Natural killer cell treated with Interleukin-12 subunit alpha and Interleukin-12 subunit beta and Interleukin-15 and Interleukin-18, amount 100 ng/mL, for 72 hours (primary cell): ENCODE measurements at places on chromosomes 6 and 20. TPM values are rescaled to one million over a fixed set of nuclear protein-coding genes. Genes with fewer than 3 reads are reported as not detected.

The RAET1G gene
- 0.43 TPM for total RNA-seq

The SOX18 gene
- not detected for total RNA-seq

The ENPP5 gene
- total RNA-seq: 1.0 TPM

The VGLL2 gene
- not detected for total RNA-seq

The FRS3 gene
- total RNA-seq: 9.5 TPM

The KCNB1 gene
- not detected for total RNA-seq

The BPIFB1 gene
- not detected for total RNA-seq

The OOEP gene
- not detected for total RNA-seq

DNA sequence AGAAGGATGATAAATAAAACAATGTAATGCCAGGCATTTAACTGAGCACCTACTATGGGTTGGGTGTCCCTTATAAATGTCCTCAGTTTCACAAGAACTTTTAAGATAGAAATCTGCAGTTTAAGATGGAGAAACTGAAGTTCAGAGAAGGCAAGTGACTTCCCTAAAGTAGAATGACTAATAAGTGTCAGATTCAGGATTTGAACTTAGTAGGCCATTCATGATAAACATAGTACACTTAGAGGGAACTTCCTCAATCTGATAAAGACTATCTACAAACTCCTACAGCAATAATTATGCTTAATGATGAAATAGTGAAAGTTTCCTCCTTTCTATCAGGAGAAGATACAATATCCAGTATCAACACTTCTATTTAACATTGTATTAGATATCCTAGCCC is 43.9 kb downstream of the NCR2 start:
- DNase-seq: no peak

GRCh38 chr6:157811476-157812173 is 11.4 kb upstream of the SNX9 start:
- DNase-seq: no peak

DNA sequence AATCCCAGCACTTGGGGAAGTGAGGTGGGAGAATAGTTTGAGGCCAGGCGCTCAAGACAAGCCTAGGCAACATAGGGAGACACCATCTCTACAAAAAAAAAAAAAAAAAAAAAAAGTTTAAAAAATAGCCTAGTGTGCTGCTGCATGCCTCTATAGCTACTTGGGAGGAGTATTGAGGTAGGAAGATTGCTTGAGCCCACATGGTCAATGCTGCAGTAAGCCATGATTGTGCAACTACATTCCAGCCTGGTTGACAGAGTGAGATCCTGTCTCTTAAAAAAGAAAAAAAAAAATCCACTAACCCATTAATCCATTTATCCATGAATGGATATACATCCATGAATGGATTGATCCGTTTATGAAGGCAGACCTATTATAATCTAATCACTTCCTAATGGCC is 1064.6 kb upstream of the EYS start:
- no peak for DNase-seq

DNA sequence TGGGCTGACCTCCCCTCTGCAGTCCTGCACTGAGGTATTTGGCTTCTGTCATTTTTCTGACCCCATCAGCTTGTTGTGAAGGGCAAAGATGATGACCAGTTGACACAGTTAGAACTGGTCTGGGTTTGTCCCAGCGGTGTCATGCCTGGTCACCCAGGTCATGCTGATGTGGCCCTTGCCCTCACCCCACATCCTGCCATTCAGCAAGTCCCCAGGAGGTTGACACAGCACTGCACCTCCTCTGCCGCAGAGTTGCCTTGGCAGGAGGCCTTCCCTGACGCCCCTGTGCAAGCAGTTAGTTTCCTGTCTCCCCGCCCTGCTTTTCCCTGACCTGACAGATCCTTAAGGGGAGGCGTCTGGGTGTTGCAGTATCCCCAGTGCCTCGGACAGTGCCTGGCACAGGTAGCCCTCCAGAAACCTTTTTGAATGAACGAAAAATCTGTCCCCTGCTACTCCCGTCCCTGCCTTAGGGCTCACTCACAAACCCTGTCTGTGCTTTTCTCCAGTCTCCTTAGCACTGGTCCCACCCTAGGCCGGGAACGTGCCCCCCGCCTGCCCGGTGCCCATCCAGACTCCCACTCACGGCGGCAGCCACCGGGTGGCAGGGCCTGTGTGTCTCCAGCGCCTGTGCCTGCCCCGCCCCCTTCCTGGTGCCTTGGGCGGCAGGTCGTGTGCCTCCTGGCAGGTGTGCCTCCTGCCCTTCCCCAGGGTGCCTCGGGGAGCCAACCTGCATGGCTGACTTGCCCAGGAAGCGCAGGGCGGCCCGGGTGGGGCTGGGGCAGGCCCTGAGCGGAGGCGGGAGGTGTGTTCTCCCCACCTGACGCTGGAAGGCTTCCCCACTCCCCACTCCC is 146.3 kb upstream of the RNF24 start:
- no peak for DNase-seq

GRCh38 chr6:34491091-34491430 is 25.2 kb downstream of the PACSIN1 start:
- no peak for DNase-seq

- no peak for DNase-seq
Observed at GRCh38 chr6:139407718-139408222, 33.3 kb upstream of the CITED2 start.

DNA sequence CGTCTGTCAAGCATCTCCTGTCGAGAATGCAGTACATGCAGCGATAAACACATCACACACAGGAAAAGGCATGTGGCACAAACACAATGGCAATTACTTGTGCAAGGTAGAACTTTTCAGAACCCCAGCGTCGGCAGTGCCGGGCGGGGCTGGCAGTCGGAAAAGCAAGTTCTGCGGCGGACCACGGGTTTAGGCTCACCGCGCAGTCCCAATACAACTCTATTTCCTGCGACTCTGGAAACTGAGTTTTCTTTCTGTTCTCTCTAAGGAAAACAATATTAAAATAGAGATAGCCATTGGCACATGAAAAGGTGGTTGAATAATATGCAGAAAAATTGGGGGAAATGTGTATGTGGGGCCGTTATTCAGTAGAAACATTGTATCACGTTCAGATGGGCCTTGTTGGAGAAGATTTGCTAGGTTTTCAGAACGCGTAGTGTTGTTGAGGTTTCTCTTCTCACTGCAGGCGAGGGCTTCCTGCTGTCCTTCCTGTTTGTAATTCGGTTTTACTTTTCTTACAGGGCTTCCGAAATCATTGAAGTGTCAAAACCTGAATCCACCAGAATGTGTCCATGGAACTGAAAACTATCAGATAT is 369.5 kb downstream of the THBS2 start:
- DNase-seq: no peak

DNA sequence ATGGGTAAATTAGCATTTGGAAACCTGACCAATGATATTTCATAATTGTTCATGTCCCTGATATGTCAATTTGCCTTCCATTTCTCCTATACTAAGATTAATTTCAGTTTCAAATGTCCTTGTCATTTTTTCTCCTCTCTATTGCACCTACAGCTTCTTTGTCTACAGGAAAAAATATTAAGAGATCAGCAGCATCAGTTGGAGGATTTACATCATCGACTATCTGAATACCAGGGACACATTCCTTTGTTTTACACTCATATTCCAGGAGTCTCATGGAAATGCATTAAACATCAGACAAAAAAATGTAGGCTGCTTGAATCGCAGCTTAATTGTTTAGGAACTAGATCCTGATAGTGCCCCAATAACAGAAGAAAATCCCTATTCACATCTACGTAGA is 188.2 kb downstream of the PRKN start:
- DNase-seq: no peak

GRCh38 chr6:125102891-125103290 is 50.7 kb upstream of the TPD52L1 start:
- DNase-seq: no peak

DNA sequence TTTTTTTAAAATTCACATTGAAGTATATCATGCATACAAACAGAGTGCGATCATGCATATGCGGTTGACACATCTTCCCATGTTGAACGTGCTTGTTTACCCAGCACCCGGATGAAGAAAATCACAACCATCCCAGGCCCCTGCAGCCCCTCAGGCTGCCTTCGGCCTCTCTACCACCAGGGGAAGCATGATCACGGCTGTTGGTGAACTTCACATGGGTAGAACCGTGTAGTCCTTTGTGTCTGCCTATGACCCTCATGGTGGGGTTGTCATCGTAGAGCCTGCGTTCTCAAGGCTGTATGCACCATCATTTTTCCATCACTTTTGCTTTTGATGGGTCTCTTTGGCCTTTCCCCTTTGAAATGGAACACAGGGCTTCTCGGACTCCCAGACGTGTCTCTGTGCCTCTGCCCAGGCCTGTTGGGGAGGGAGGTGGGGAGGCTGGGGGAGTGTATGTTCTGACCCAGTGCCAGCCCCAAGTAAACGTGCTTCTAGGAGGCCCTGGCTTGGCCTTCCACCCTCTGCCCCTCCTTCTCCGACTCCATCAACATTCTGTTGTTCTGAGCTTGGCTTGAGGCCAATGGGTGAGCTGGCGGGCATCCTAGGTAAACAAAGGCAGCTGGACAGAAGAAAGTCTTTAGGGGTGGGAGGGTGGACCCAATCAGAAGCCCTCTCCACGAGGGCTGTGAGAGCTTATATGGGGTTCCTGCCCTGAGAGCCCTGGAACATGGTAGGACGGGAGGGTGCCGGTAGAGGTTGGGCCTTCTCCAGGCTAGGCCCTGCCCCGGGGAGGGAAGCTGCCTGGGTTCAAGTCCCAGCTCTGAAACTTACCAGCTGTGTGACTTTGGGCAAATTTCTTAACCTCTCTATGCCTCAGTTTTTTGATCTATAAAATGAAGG is 39.7 kb downstream of the TGM2 start:
- DNase-seq: no peak

GRCh38 chr6:127381384-127381783 is 38.0 kb upstream of the ECHDC1 start:
- DNase-seq: no peak

GRCh38 chr6:37287519-37288157 is 29.7 kb upstream of the TMEM217 start:
- DNase-seq: no peak

- DNase-seq: peak; percentile 77
Observed at GRCh38 chr6:24991810-24992467, 56.2 kb upstream of the RIPOR2 start.

DNA sequence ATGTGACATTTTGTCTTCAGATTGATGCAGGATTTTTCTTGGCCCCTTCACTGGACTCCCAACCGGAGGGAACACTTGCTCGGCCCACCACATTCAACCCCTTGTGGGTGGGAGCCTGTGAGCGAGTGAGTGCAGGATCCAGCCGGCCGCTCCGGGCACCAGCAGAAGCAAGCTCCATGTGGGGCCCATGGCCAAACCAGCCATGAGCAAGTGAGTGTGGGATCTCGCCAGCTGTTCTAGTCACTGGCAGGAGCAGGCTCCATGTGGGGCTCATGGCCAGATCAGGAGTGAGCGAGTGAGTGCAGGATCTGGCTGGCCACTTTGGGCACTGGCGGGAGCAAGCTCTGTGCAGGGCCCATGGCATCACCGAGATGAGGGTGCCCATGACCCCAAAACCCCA is 42.6 kb downstream of the OSTM1 start:
- DNase-seq: no peak

DNA sequence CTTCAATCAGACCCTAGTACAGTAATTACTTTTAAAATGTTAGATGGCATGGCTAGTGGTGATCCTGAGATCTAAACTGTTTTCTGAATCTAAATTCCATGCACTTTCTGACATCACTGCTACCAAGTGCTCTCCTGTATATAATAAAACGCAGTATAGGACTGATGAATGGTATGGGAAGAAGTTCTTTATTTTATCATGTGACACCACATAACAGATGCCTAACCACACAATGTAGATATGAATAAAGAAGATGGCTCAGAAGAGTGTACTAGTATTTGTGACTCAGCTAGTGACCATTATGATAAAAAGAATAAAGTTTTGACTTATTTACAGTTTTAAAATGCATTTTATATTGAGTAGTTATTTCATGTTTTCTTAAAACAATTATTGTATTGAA is 8.5 kb downstream of the NDUFAF4 start:
- DNase-seq: no peak

DNA sequence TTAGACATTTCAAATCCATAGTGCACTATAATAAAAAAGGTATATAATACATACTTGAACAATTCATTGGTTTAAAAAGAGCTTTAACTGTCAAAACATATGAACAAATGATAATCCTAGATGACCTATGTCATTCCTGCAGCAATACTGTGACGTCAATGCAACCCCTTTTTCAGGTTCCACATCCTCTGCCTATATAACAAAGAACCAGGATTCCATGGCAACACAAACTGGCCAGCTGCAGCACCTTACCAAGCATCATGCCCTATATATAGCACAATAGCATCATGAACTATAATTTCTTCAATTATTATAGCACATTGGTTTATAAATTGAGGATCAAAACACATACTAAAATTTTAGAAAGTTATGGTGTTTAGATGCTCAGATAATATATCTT is 578 bp upstream of the PTCHD4 start:
- DNase-seq: no peak

DNA sequence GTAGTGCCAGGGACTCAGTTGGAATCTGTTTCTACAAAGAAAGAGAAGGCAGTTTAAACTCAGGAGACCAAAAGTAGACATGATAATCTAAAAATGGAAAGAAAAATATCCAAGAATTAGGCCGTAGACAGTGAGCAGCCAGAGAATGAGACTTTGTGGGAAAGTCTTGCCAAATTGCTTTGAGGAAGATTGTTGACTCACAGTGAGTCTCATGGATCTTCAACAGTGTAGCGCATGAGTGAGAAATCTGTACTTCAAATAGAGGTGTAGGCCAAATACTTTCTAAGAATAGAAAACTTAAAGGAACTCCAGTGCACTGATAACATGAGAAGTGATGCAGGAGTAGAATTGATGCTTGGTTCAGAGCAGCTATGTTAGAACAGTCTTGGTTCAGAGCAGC is 284.5 kb downstream of the HTR1B start:
- no peak for DNase-seq

- no peak for DNase-seq
Observed at GRCh38 chr6:11921751-11922150, 90.4 kb upstream of the HIVEP1 start.

- DNase-seq: no peak
Observed at GRCh38 chr6:135305684-135306083, 124.6 kb downstream of the MYB start.

- no peak for DNase-seq
Observed at GRCh38 chr6:142152746-142153145, 5.7 kb downstream of the VTA1 start.

- no peak for DNase-seq
Observed at GRCh38 chr6:11586117-11586516, 48.6 kb downstream of the TMEM170B start.

GRCh38 chr6:128803911-128804310 is 79.0 kb upstream of the LAMA2 start:
- no peak for DNase-seq
